ENCODE measurements at places on chromosomes 3 and 15. TPM values are rescaled to one million over a fixed set of nuclear protein-coding genes. Genes with fewer than 3 reads are reported as not detected.

PIF1 gene
- total RNA-seq: 53.2 TPM

GRCh38 chr3:179589143-179589542 lies 15.3 kb downstream of the MRPL47 start:
- DNase-seq: no peak

GRCh38 chr3:102200126-102200525 lies 234.7 kb upstream of the ZPLD1 start:
- DNase-seq: no peak

DNA sequence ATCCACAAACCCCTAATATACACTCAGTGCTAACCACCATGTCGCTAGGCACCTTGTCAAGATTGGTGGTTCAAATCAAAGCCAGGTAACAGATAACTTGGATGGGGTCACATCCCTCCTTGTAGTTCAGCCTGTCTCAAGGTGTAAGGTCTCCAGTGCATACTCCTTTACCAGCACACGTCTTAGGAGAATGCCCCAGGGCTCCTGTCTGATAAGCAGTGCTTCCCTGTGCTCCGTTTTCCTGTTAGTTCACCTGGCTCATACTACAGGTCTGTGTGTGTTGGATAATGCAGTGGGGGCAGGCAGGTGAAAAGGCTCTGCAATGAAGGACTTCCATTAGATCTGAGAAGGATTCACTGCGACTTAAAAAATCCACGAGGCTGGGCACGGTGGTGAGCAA lies 50.7 kb downstream of the ETV5 start:
- DNase-seq: no peak

POPDC2 gene
- 3.8 TPM for total RNA-seq
